Cerebellum (tissue), 4 donors: ENCODE measurements at places on chromosomes 4 and X. TPM values are rescaled to one million over a fixed set of nuclear protein-coding genes. Genes with fewer than 3 reads are reported as not detected.

The CITED1 gene
- total RNA-seq = 3.9 TPM

The ACE2 gene
- 0.64 TPM for total RNA-seq

The HSFX4 gene
- total RNA-seq = not detected

The PAGE2 gene
- total RNA-seq = not detected

The DDX53 gene
- total RNA-seq = not detected

The RRH gene
- total RNA-seq = 0.64 TPM

The EPGN gene
- total RNA-seq = 0.27 TPM

The UGT2B11 gene
- not detected for total RNA-seq

The ARSJ gene
- total RNA-seq = 0.64 TPM

The MORC4 gene
- total RNA-seq = 11.2 TPM

The CCDC120 gene
- total RNA-seq = 4.3 TPM

- DNase-seq = no peak
Observed at GRCh38 chrX:48511560-48511959, 2.8 kb downstream of the PORCN start.

DNA sequence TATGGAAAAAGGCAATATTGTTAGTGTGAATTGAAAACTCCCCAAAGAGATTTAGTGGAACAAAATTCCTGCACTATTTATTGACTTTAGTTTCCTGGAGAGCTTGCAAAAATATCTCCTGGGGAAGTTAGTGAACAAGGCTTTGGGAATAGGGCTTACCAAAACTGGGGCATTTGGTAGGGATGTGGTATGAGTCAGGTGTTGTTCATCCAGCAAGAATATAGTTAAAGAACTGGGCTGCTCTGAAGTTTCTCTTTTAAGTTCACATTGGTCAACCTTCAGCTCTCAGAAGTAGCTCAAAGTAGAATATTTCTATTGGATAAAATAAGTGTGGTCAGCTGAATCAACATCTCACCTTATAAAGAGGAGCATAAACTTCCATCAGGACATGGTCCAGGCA is 185.0 kb downstream of the CPE start:
- DNase-seq = no peak

GRCh38 chr4:20353646-20354045 is 101.9 kb downstream of the SLIT2 start:
- DNase-seq = no peak

- DNase-seq = no peak
Observed at GRCh38 chr4:156158747-156159146, 205.1 kb upstream of the CTSO start.

DNA sequence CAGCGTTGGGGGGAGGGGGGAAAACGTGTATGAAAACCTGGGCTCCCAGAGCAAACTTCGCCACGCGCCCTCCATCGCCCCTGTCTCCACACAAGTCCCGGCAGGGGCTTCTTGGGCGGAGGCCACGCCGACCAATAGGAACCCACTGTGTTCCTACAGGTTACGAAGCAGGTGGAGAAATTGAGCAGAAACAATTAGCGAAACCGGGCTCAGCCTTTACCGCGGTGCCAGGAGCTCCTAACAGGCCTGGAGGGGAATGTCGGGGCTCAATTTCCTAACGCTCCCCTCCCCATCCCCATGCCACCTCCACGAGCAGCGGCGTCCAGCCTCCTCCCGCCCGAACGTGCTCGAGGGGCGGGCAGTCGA is 589 bp upstream of the KIT start:
- no peak for DNase-seq

DNA sequence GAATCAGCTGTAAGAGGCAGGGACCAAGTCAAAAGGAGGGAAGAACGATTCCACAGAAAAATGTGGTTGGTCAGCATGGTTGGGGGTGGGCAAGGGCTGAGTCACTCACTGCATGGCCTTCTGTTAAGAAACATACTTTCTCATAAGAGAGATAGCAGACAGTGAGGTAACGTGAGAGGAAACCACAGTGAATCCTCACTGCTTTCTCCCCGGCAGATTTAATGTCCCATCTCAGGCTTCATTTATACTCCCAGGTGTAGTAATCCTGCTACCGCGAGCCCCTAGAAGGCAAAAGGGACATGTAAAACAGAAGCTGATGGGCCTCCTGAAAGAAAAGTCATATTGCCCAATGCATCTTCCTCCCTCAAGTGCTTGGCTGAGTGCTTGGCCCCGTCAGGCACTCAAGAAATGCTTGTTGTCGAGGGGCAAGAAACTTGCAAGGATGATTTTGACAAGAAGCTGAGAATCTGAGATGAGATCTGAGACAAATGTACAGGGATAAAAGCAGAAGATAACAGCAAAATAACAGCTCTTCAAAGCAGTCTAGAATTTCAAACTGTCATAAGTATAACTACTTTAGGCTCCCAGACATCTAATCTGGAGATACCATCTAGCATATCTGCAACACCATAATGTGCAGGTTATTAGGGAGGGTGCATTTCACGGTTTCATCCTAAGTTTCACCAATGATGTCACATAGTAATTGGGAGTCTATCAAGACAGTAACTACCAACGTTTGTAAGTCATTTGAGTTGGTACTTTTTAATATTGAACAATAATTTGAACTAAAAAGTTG is 40.2 kb downstream of the SH3KBP1 start:
- no peak for DNase-seq

DNA sequence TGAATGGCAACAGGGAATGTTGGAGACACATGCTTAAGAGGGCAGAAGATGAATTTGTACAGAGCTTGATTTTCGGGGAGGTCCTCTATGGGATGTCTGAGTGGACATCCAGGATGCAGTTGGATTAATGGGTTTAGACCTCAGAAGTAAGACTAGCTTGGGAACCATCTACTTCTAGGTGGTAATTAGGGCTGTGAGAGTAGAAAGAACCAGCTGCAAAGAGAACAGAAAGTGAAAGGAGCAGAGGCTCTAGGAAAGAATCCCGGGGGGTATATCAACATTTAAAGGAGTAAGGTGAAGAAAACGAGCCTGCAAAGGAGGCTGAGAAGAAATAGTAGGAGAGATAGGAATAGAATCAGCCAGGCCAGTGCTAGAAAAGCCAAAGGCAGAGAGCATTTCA is 29.0 kb upstream of the NKRF start:
- DNase-seq = no peak

DNA sequence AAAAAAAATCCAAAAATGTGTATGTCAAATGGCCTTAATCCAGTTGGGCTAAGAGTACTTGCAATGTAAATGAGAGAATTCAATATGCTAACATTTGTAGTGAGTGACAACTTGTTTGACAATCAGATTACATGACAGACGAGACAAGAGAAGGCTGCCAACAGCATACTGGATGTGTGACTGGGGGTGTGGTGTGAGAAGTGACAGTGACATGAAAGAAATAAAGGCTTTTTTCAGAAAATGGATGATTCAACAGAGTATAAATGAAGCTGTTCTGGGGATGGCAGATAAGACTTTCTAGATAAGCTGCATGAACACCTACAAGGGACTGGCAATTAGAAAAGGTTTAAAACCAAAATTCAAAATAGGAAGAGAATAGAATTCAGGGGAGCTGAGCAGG is 143.4 kb downstream of the CENPC start:
- no peak for DNase-seq

DNA sequence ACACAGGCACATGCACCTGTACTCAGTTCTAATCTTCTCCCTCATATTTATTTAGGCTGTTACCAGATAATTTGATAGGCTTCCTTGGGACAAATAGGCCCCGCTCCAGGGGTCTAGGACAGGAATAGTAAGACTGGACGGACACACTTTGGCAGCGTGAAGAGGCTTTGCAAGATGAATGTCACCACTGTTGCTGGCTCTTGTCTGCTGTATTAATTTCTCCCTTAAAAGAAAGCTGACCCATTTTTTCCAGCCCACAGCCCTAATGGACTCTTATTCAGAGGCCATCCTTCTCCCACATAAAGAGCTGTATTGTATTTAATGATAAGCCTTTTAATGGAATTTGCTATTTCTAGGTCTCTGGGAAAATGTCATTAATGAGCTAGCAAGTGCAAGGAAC is 18.0 kb downstream of the FAM184B start:
- DNase-seq = no peak

DNA sequence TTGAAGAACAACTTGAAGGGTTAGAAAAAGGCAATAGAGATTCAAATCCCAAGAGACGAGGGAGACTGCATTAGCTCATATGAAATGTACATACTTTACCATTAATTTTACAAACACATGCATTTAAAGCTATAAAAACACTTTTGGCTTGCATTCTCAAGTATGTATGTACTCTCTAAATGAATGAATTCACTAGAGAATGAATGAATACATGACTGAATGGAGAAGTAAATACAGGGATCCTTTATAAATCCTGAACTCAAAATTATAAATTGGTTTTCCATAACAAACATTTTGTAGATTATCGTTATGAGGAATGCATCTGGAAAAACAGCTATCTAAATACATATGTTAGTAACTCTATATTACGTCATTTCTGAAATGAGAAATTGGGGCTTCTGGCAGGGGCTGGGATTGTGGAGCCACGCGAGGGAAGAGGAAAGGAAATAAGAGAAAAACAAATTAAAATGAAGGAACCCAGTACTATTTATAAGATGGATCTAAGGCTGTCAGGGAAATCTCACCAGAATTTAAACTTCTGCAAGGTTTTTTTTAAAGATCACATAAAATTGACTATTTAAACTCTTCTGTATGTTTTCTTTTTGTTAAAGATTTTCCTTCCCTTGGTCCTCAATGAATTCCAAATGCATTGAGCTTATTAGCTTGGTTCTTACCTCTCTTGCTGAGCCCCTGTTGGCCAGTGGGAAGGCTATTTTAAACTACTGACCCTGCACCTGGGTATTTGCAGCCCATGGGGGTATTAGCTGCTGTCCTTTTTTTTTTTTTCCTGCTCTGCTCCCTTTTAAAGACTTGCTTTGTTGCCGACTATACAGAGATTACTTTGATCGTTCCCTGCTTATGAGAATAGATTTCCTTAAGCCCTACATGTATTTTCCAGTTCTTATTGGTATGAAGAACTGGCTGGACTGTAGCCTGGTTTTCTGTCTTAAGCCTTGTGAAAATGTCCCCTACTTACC is 207.8 kb downstream of the ADGRL3 start:
- no peak for DNase-seq

- DNase-seq = no peak
Observed at GRCh38 chrX:32483534-32484136, 727.7 kb downstream of the DMD start.

DNA sequence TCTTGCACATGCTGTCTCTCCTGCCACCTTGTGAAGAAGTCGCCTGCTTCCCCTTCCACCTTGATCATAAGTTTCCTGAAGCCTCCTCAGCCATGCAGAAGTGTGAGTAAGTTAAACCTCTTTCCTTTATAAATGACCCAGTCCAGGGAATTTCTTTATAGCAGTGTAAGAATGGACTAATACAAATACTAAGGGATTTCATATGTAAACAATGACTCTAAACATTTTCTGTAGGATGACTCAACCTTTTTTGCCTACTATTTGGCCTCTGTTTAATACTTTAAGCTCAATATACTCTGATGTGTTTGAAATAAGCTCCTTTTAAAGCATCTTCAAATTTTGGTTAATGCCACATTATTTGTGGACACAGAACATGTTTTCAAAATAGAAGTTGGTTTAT is 813.5 kb upstream of the SLIT2 start:
- no peak for DNase-seq

- DNase-seq = no peak
Observed at GRCh38 chrX:118990512-118991227, 16.3 kb downstream of the LONRF3 start.

- DNase-seq = no peak
Observed at GRCh38 chr4:39063430-39063829, 1.4 kb downstream of the KLHL5 start.

DNA sequence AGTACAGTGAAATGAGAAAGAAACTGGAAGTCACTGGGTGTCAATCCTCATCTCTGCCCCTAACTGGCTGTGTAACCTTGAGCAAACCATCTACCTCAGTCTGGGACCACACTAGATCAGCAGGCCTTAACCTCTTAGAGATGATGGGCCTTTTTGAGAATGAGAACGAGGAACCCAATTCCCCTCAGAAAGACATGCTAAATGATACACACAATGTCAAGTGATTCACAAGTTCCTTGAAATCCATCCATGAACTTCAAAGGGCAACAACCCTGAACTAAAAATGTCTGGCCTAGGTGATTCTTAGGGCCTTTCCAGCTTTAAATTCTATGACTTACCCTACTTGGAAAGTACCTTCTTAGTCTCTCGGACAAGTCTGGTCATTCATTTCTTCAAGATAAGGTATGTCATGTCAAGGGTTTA is 47.4 kb downstream of the ACSL4 start:
- no peak for DNase-seq

GRCh38 chr4:48668254-48669017 is 111.6 kb downstream of the FRYL start:
- DNase-seq = no peak

GRCh38 chrX:102654696-102655095 is 3.4 kb downstream of the GPRASP1 start:
- peak; percentile 28 for DNase-seq

DNA sequence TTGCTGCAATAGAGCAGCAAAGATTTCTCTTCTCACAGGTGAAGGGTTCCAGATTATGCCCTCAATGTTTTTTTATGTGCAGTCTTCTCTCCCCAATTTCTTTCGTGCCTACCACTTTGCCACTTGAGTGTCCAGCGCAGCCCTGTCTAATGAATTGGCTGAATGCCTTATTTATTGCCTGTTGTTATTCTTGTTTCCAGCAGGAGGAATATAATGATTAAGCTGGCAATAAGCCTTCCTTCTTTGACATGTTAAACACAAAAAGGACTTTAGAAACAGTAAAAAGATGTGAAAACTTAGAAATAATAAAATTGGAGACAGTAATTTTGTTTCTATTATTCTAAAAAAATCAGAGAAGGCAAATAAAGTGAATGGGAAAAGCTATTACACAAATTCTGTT is 34.6 kb upstream of the FRAS1 start:
- DNase-seq = no peak

DNA sequence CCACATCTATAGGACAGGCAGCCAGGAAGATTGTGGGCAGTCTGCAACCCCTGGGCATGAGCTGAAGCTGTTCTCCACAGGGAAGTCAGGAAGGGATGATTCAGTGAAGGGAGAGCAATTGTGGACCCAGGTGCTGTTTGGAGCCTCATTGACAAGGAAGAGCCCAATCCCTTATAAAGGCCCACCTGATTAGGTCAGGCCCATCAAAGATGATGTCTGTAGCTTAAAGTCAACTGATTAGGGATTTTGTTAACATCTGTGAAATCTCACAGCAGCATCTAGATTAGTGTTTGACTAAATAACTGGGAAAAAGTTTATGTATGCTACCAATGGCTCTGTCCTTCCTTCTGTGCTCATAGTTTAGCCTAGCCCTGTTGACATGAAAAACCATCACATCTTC is 127.5 kb downstream of the FRAS1 start:
- no peak for DNase-seq

DNA sequence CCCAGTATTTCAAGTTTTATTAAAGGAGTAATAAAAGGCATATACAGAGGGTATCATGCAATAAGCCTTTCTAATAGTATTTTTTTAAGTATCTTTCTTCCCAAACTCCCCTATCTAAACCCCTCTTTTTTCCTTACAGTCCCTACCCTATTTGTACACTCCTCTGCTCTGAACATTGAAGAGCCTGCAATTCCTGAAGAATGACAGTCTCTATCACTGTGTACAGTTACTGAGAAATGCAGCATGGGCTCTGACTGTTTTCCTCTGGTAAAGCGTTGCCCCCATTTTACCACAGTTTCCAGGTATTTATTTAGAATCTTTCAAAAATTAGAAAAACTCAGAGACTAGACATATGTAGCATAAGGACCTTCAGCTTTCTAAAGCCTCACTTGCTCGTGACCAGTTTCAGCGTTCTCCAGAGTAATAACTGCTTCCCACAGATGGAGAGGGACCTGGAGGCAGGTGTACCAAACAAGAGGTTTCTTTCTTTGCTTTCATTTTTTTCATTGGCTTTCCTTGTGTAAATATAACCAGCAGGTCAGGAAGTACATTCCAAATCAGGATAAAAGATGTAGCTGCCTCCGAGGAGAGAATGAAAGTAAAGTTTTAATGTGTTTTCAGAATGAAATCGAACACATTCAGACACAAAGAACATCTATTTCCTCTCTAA is 230.8 kb downstream of the CFAP299 start:
- DNase-seq = no peak
